NB4 (cell line): ENCODE measurements at places on chromosomes 4 and X.

GRCh38 chr4:2671267-2671895 lies 84.8 kb downstream of the TNIP2 start:
- no peak for DNase-seq

GRCh38 chr4:36029951-36030350 lies 214.4 kb downstream of the ARAP2 start:
- no peak for DNase-seq

GRCh38 chr4:24108567-24108966 lies 218.7 kb upstream of the PPARGC1A start:
- DNase-seq = no peak

DNA sequence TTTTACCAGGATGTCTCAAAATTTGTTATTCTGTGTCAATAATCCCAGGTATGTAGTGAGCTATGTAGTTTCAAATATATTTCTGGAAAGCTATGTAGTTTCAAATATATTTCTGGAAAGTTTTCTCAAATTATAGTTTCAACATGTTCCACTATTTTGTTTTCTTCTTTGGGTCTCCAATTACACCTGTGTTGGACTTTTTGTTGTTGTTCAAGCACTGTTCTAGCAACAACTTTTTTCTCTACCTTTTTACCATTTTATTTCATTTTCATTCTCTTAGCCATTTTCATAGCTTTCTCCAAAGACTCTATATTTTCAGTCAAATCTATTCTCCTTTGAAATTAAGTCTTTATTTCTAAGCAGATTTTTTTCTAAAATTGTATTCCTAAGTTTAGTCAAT lies 88.4 kb downstream of the LCORL start:
- DNase-seq = no peak

GRCh38 chr4:185859111-185859510 lies 47.1 kb upstream of the SORBS2 start:
- DNase-seq = peak; percentile 5

DNA sequence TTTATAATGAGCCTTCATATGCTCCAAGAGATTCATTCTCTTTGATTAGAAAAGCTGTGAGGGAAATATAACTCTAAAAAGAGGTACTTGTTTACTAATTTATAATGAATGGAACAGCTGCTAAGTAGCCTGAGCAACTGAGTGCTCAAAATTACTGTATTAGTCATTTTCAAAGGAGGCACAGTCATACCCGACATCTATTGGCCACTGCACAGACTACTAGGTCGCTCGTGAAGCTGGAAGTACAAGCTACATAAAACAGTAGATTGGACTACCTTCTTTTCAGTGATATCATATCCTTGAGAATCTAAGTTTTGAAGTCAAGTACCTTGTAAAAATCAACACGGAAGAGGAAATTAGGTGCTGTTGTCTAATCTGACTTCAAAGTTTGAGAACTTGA lies 52.0 kb upstream of the GLRB start:
- no peak for DNase-seq

GRCh38 chr4:53511014-53511413 lies 80.3 kb downstream of the LNX1 start:
- no peak for DNase-seq

GRCh38 chr4:5224340-5224739 lies 173.1 kb downstream of the STK32B start:
- DNase-seq = peak; percentile 34

DNA sequence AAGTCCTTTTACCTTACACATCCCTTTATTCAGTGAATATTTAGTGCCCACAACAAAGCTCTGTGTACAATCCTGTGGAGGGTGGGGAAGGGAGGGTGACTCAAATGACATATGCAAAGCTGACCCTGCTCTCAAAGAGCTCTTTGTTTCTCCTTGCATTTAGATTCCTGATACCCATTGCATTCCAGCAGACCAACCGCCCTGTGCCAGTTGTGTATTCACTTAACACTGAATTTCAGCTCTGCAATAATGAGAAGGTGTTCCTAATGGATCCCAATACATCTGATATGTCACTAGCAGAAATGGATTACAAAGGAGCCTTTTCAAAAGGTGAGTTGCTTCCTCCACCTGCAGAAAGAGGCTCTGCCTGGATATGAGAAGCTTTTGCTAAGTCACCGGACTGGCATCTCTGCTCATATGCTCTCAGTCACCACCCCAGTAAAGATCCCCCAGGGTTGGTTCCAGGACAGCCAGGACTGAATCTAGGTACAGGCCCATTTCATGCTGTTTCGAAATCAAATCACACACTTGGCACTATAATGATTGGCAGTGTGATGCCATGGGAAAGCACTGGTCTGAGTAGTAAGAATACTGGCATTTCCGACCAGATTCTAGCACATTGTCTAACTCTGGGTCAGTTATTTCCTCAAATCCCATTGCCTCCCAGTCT lies 17.1 kb upstream of the ANXA3 start:
- DNase-seq = no peak

GRCh38 chrX:150649096-150649870 lies 43.9 kb upstream of the MTMR1 start:
- DNase-seq = no peak

GRCh38 chr4:94345266-94345665 lies 2.6 kb upstream of the HPGDS start:
- no peak for DNase-seq

DNA sequence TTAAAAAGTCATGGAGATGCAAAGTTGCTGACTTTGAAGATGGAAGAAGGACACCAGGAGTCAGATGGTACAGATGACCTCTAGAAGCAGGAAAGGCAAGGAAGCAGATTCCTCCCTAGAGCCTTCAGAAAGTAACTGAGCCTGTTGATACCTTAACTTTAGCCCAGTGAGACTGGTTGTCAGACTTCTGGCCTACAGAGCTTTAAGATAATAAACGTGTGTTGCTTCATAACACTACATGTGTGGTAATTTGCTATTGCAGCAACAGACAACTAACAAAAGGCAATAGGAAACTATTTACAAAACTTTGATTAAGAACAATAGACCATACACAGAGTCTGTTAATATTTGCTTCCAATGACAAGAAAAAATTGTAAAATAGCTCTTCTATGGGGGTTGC lies 102.0 kb upstream of the USP38 start:
- DNase-seq = no peak

- DNase-seq = no peak
Observed at GRCh38 chr4:82519072-82519471, 42.7 kb downstream of the TMEM150C start.

DNA sequence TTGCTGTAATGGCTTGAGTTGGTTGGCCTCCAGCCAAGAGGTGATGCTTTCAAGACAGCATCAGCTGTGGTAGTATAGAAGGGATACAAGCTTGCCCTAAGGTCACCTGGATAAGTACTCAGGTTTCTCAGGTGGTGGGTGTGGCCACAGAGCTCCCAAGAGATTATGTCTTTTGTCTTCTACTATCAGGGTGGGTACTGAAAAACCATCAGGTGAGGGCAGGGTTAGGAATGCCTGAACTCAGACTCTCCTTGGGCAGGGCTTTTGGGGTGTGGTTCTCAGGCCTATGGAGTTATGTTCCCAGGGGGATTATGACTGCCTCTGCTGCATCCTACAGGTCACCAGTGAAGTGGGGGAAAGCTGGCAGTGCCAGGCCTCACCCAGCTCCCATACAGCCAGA lies 654.6 kb upstream of the GALNT7 start:
- DNase-seq = no peak

DNA sequence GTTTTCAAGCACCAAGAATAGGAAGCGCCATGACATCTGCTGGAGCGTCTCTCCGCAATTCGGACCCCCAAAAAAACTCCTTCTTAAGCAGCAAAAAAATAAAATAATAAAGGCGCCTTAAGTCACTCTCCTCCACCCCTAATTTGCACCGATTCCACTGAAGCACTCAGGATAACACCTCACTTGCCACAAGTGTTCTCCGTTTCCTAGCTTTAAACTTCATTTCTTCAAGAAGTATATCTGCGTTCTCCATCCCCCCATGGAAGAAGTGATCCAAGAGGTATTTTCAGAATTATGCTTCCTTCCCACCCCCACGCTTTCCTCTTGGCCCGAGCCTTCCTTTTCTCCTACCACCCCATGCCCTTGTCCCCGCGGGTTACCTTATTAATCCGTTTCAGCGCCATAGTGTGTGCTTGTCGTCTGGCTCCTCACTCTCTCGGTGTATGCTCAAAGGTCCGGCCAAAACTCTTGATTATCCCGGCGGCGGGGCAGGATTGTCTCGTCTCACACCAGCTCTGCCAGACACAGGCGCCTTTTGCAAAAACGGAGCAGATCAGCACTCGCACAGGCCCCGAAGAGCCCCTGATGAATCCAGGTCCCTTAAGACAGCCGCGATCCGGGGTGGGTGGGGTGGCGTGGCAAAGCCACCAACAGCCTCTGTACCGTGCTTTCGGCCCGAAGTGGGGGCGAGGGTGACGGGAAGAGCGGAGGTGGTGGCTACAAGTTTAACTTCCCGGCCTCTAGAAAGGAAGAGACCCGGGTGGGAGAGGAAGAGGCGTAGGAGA lies 1.1 kb downstream of the UBE2D3 start:
- DNase-seq = no peak

GRCh38 chrX:47217121-47217851 lies 1.2 kb upstream of the CDK16 start:
- DNase-seq = peak; percentile 43
